D341Med (cell line): ENCODE measurements at places on chromosomes 7 and 10.
A peak's percentile ranks its signal among the peaks of the same experiment; 100 is the strongest.

DNA sequence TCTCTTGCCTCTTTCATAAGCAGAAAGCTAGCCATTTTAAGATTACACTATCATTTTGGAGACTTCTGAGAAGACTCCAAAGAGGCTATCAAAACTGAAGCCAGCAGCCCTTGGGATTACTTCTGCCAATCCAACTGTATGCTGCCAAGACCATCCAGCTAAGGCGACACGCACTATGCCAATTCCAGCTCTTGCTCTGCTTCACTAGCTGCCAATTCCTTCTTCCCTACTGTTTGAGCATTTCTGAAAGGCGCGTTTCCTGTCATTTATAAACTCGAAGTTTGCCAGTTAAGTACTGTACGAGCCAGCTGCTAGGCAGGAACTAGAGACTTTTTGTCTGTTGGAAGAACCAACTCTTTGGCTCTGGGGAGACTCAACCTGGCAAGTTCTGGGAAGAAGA, 36.5 kb downstream of the MALSU1 start:
- DNase-seq = peak; percentile 66

- DNase-seq = no peak
Measured at GRCh38 chr7:105298439-105298894, 90.3 kb downstream of the SRPK2 start.

GRCh38 chr10:113764582-113764981, 13.1 kb downstream of the PLEKHS1 start:
- DNase-seq = no peak

- no peak for DNase-seq
Measured at GRCh38 chr7:101167645-101168411, 2.5 kb upstream of the VGF start.

DNA sequence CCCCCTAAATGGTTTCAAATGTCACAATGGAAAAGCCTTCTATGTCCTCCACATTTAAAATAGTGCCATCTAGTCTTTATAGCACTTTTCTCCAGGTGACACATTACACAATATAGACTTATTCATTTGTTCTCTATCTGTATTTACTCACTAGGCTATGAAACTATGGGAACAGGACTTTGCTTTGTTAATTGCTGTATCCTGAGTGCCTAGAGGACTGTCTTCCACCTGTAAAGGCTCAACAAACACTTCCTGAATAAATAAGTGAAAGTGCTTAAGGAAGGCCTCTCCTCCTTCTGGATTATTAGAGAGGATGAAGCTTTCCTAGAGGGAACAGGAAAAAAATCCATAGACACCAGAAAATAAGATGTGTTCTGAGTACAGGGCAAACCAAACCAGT, 397.6 kb upstream of the LRRN3 start:
- DNase-seq = no peak
